ENCODE measurements at places on chromosomes 7 and 10.

GRCh38 chr10:15092855-15093408, 4.2 kb upstream of the RPP38 start:
- DNase-seq, result no peak

GRCh38 chr10:69318867-69319727, 40.8 kb downstream of the HK1 start:
- DNase-seq, result peak; percentile 73

DNA sequence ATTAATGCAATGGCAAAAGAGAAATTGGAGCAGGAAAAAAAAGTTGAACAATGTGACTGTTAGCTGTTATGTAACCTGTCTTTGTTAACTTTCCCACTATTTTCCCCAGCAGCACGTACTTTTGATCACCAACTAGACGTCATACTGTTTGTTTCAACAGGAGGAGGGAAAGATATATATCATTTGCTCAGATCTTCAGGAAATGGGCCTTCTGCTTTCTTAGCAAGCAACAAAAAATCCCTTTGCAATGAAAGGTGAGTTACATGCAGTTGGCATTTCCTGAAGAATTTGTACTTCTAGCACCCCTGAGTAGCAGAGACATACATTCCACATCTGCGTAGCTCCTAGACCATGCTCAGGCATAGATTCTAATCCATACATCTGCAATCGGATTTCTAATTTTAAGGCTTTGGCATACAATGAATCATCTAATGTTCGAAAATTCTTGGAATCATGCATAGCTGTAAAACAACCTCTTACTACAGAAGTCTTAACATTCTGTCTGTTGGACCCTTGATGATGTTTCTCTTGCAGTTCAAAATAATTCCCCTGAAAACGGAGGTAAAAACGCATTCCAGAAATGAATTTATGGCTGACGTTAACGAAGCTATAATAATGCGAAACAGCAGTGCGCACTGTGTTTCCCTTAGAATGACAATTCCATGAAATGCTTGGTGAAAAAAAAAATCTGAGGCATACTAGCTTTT, 286.9 kb upstream of the MGMT start:
- DNase-seq, result no peak

DNA sequence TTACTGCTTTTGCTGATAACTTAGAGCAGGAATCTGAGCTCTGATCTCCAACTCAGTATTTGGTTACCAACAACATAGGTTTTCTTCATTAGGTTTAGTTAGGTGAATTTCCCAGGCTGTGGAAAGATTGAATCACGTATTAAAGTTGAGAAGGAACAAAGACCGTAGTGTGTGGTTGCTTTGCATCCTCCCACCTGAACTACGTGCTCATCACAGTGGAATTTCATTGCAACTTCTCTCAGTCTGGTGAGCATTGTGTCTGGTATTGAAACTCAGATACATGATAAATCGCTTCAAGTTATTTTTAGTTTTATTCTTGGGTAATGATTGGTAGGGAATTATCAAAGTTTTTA, 139.4 kb upstream of the AKR1E2 start:
- DNase-seq, result peak; percentile 7

DNA sequence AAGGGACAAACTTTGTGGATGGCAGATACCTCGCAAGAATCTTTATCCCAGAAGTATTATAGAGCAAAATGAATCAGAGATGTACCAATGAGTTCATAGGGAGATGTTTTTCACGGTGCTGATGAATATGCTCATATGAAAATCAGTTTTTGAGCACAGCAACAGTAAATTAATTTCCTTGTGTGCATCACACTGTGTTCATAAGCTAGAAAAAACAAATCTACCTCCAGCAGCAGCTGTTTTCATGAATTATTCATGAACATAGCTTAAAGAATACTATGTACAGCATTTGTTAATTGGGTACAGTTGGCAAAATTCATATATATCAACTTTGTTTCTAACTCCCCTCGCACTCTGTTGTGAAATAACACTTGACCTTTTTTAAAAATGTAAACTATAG, 809.8 kb downstream of the GRM8 start:
- DNase-seq, result no peak

DNA sequence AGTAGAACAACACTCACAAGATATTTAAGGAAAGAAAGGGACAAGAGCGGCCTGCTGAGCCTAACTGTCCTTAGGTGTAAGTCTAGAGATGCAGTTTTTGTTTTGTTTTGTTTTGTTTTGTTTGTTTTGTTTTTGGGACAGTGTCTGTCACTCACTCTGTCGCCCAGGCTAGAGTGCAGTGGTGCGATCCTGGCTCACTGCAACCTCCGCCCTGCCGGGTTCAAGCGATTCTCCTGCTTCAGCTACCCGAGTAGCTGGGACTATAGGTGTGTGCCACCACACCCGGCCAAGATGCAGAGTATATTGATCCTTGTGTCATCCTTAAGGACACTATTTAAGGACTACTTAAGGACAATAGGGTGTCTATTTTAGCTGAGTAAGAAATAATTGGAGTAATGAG, 84.1 kb upstream of the PARD3 start:
- no peak for DNase-seq

DNA sequence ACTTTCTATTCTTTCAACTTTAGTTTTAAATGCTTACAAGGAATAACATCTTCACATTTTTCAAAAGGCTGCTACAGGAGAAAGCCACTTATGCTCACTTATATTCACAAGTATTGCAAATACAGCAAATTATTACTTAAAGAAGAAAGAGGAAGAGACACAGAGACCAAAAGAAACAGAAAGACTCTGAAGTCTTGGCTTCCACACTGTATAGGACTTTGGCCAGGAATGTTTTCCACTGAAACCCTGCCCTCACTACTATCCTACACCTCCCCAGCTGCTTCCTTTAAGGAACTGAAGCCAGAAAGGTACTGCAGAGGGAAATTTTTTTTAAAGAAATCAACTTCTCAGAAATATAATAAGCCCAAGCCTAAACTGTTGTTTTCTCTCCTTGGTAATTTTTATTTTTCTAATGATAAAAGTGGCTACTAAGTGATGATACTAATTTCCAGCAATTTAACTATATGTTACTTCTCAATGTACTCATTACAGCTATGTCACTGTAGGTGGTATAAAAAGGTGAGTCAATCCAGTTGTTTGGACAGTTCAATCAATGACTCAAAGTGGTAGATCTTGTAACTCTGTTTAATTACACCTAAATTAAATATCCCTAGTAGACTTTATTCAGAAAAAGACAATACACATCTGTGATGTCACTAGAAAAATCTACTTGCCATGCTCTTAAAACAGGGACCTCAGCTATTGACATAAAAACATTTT, 231.6 kb downstream of the GRM8 start:
- DNase-seq, result no peak

DNA sequence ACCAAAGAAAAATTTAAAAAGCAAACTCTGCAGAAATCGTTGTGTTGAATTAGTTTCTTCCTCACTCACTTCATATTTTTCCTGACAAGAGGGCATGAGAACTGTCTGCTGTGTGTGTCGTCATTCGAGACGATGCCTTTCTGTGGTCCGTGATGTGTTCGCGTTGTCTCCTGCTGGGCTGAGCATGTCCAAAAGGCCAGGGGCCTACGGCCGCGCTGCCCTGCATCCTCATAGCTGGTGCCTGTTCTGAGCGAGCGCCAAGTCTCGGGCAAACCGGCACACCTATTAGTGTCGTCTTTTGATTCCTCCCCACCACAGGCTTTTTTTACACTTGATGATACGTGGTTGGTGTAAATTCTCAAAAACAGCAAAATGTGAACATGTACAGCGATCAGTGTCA, 27.4 kb downstream of the WDR37 start:
- DNase-seq, result no peak

DNA sequence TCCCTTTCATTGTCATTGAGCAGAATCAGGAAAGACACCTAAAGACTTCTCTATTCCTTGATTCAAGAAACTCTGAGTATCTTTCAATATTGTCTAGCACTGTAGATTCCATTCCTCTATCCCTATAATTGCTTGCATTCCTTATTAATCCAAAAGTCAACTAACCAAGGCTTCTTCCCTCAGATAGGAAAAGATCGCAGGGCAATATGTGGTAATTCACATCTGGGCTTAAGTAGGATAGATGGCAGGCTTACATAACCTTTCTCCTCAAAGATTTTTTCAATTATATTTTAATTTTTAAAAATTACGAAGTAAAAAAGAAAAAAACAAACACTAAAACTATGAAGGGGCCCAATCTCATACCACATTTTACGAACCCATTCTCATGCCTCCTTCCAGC, 7.1 kb upstream of the ARHGAP21 start:
- no peak for DNase-seq

- no peak for DNase-seq
Observed at GRCh38 chr7:43944286-43944685, 18.1 kb downstream of the UBE2D4 start.

DNA sequence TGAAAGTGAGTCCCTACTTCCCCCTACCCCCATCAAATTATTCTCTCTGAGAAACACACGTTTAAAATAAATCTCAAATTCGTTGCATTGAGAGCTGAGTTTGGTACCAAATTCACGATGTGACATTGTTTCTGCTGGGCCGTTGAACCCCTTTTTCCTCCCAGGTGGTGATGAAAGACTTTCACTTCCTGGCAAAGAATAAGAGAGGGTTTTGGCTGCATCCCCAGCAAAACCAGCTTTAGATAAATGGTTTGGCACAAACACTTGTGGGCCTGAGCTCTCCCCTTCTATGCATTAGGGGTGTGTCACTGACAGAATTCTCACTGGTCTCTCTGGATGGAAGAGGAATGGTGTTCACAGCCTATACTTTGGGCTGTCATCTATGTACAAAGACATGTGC, 8.8 kb upstream of the DNTT start:
- DNase-seq, result no peak

GRCh38 chr7:112254156-112254555, 47.7 kb downstream of the ZNF277 start:
- no peak for DNase-seq

DNA sequence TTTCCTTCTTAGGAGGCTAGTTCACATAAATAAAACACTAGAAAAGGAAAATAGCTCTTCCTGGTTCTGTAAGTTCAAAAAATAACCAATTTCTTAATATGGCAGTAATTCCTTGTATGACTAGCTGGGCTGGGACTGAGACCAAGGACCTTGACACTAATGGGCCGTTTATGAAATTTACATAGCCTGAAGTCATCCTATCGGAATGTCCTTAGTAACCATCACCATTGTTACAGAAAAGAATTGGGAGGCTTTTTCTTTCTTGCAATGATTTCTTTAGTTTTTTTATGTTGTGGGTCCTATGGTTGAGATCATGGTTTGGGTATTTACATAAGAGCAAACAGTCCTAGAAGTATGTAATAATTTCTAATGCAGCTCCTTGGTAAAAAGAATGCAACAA, 87.1 kb upstream of the HDAC9 start:
- no peak for DNase-seq

GRCh38 chr10:115989621-115990020, 283.4 kb downstream of the GFRA1 start:
- no peak for DNase-seq

GRCh38 chr7:77235276-77235675, 35.7 kb upstream of the FGL2 start:
- DNase-seq, result no peak

- DNase-seq, result no peak
Observed at GRCh38 chr7:37666026-37666799, 17.4 kb upstream of the GPR141 start.

DNA sequence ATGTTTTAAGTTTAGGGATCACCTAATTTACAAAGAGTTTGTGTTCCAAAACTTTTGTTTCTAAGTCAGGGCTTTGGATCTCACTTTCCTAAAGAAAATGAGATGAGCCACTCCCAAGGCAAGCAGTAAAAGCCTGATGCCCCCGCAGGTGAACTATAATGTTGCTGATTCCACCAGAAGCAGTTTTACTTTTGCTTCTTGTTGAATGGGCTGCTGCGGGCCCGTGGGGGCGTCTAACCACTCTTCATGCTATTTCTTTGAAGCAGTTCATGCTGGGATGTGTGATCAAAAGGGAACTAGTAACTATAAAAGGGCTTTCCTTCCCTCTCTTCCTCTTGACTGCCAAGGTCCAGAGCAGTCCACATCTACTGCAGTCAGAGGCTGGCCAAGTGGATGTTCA, 118.7 kb upstream of the NEBL start:
- no peak for DNase-seq

DNA sequence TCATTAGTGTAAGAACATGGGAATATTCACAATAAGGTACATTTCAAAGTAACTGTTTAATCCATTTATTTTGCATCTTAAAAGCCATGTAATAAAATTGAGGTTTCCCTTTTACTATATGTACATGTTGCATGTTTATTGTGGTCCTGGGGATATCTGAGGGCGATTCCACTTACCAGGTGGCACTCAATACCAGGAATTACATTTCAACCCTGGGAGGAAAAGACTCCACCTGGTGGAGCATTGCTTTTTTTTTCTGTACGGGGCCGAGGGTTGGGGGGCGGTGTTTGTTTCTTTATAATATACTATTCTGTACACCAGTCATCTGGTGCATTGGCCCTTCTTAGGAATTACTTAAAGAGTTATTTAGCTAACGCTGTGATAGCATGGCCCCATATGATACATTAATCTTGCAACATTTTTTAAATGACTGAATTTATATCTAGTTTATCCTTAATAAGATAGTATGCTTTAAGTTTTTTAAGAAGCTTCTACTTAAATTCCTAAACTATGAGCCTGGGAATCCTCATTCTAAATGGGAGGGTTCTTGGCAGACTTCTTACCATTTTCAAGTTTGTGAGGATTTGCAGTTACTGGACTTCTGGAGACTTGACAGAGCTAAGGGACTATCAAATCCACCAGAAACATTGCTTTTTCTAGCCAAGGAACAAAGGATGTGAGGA, 7.2 kb upstream of the HGF start:
- no peak for DNase-seq

GRCh38 chr7:36985866-36986400, 261.6 kb upstream of the AOAH start:
- no peak for DNase-seq

GRCh38 chr10:13990392-13990805, 340.3 kb downstream of the FRMD4A start:
- DNase-seq, result no peak

- peak; percentile 17 for DNase-seq
Observed at GRCh38 chr10:9010093-9010492, 955.6 kb downstream of the GATA3 start.

DNA sequence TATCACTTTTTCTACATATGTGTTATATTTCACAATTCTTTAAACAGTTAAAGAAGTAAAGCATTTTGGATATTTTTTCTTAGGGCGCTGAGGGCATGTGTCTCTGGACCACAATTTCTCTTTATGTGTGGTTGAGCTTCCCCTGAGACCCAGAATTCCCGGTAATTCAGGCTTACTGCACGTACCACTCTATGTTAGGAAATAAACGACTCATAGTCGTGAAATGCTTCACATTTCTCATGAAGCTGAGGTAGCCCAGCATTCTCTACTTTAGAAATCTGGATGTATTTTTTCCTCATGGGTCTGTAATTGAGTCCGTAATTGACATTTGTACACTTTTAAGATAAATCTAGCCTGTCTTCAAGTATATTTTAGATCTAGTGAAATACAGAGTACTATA, 170.6 kb downstream of the FZD1 start:
- DNase-seq, result no peak

DNA sequence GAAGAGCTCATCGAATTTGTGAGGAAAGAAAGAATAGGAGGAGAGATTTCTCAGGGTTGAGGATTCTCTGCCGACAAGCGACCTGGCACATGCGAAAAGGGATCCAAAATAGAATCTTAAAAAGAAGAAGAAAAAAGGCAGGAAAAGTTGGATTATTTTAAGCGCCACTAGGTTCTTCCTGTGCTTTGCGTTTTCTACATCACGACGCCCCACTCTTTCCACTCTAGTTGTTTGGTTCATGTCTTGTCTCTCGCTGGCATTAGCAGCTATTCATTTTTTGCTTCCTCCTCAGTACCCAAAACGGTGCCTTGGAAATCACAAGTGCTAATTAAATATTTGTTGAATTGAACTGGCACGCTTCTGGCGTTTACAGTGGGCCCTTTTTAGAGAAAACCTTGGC, 674 bp upstream of the FRA10AC1 start:
- DNase-seq, result no peak

All from activated T-cell treated with anti-CD3 and anti-CD28 coated beads for 4 hours (primary cell).